ENCODE measurements at places on chromosomes 11 and 22.
A peak's percentile ranks its signal among the peaks of the same experiment; 100 is the strongest.

- DNase-seq = no peak
These were observed 37.9 kb downstream of the PIK3C2A start for GRCh38 chr11:17169876-17170275.

- no peak for DNase-seq
These were observed 65.9 kb upstream of the SC5D start for GRCh38 chr11:121226415-121227263.

- no peak for DNase-seq
These were observed 57.5 kb upstream of the SLC22A12 start for GRCh38 chr11:64533501-64533900.

DNA sequence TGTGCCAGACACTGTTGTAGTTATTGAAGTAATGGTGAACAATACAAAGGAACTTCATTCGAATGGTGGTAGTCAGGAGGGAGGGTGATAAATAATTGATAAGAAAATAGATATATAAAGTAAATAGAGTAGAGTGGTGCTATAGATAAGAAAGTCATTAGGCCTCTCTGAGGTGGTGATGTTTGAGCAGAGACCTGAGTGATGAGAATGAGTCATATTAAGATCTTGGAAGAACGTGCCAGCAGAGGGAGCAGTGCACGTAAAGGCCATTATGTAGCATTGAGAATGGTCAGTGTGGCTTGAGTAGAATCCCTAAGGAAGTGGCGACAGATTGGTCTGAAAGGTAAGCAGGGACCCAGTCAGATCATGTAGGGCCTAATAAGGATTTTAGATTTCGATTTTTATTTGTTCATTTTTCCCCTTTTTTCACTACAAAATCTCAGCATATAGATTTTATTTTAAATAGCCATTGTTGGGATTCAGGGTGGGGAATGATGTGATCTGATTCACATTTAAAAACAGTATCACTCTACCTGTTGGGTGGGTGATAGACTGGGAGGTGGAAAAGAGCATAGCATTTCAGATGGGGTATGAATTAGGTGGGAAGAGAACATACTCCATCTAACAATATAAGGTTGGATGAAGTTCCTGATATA, 44.7 kb downstream of the CCDC90B start:
- DNase-seq = no peak

DNA sequence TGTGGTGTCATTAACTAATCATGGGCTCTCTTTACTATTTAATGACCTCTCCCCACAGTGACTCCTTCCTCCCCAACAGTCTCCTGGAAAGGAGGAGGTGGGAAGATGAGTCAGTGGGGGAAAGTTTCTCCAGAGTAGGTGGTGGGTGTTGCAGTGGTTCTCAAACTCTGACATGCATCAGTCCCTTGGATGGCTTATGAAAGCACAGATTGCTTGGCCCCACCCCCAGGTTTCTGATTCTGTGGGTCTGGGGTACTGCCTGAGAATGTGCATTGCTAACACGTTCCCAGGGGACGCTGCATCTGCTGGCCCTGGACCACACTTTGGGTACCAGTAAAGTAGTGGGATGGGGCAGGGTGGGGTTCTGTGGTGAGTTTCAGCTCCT, 9.8 kb downstream of the CD82 start:
- DNase-seq = no peak

- no peak for DNase-seq
These were observed 716 bp upstream of the ABCC8 start for GRCh38 chr11:17477361-17477760.

DNA sequence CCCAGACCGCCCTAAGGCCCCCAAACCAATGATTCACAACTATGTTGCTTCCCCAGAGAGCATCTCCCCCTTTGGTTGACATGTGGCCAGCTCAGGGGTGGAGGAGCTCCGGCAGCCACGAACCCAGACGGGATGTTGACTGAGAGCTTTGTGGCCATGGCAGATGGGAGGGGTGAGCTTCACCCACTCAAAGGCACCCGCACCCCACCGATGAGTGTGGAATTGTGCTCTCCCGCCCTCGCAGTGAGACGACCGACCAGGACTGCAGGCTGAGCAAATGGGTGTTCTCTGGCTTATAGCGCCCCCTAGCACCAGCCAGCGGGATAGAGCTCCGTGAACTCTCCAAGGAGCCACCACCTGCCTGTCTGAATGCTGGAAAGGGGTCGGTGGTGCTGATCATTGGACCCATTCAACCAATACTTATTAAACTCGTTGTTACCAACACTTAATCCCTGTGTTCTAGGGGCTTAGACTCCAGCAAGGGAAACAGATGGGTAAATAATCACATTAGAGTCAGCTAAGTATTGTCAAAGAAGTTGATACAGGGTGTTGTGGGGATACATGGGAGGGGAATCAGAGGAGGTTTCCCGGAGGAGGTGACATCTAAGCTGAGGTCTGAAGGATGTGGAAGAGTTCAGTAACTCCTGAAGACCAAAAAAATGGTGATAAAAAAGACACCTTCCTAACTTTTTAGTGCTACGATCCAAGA, 4.5 kb upstream of the TIMP3 start:
- DNase-seq = peak; percentile 84

- DNase-seq = peak; percentile 67
These were observed 710 bp downstream of the TUB start for GRCh38 chr11:8081591-8082250.

- DNase-seq = no peak
These were observed 35.3 kb downstream of the STIM1 start for GRCh38 chr11:3890806-3891205.

- DNase-seq = no peak
These were observed 9.7 kb downstream of the RHOD start for GRCh38 chr11:67066333-67066709.

DNA sequence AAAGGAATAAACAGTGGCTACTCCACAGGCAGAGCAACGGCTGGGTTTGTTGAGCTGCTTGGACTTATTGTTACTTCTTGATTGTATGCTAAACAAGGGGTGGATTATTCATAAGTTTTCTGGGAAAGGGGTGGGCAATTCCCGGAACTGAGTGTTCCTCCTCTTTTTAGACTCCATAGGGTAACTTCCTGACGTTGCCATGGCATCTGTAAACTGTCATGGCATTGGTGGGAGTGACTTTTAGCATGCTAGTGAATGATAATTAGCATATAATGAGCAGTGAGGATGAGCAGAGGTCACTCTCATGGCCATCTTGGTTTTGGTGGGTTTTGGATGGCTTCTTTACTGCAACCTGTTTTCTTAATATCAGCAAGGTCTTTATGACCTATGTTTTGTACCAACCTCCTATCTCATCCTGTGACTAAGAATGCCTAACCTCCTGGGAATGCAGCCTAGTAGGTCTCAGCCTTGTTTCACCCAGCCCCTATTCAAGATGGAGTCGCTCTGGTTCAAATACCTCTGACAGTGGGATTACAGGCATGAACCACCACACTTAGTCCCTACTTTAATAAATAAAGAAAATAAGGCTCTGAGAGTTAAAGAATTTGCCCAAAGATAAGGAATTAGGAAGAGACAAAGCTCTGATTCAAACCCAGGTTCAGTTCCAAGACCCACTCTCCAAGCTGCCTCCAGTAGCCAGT, 65.6 kb upstream of the CLMP start:
- DNase-seq = no peak

DNA sequence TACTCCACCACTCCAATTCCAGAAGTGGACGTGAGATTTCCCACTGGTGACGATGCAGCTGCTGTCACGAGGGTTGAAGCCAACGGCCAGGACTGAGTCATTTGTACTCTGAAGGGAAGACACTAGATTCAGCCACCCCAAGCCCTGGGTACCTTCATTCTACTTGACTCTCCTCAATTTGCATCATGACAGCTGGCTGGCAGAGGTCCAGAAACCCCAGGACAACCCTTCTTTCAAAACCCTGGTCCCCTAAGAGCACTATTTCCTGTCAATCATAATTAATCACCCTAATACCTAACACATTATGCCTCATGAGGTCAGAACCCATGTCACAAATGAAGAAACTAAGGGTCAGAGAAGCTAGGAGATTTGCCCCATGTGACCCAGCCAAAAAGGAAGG, 4.9 kb downstream of the EML3 start:
- DNase-seq = no peak

DNA sequence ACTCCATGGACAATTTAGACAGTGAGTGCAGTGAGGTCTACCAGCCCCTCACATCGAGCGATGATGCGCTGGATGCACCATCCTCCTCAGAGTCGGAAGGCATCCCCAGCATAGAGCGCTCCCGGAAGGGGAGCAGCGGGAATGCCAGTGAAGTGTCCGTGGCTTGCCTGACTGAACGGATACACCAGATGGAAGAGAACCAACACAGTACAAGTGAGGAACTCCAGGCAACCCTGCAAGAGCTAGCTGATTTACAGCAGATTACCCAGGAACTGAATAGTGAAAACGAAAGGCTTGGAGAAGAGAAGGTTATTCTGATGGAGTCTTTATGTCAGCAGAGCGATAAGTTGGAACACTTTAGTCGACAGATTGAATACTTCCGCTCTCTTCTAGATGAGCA, 51.4 kb downstream of the SPECC1L start:
- DNase-seq = no peak

GRCh38 chr11:131902421-131902820, 532.0 kb downstream of the NTM start:
- no peak for DNase-seq

GRCh38 chr11:78261828-78262227, 73.1 kb downstream of the USP35 start:
- no peak for DNase-seq

GRCh38 chr11:93740031-93740729, 1.1 kb downstream of the TAF1D start:
- no peak for DNase-seq

GRCh38 chr11:85170184-85170583, 457.0 kb downstream of the DLG2 start:
- DNase-seq = no peak

GRCh38 chr11:61028135-61028729, 56.8 kb downstream of the CD6 start:
- no peak for DNase-seq

- DNase-seq = no peak
These were observed 20.2 kb downstream of the ST3GAL4 start for GRCh38 chr11:126375726-126376125.
